Hepatic stellate cell (primary cell): ENCODE measurements at places on chromosomes 3 and 15.
A peak's percentile ranks its signal among the peaks of the same experiment; 100 is the strongest.

DNA sequence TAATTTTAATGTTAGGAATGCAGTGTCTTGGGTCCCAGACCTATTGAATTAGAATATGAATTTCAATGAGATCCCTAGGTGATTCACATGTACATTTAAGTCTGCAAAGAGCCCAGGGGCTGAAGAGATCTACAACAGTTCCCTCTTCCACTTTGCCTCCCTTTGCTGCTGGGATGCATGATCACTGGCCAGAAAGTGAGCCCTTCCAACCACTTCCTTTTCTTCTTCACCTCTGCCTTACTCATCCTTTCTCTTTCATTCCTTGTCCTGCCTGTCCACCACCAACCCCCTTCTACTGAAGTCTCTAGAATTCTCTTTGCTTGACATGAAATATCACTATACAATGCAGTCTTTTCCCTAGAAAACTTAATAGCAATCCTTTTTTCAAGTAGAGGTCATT, 222.4 kb upstream of the LRIG1 start:
- DNase-seq: no peak

- DNase-seq: no peak
These were observed 251.4 kb upstream of the ROPN1 start for GRCh38 chr3:124243177-124243859.

DNA sequence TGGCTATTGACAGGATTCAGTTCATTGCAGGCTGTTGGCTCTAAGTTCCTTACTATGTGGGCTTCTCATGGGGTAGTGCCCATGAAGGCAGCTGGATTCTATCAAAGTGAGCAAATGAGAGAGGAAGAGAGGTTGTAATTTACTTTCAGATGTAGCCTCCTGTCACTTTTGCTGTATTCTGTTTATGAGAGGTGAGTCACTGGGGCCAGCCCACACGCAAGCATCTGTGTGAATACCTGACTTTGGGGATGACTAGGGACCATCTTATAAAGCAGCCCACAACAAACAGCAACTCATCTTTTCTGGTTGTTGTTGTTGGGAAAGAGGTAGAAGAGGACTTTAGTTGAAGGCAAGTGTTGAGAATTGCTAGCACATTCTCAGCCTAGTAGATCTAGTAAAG, 506.3 kb upstream of the GRM7 start:
- no peak for DNase-seq

DNA sequence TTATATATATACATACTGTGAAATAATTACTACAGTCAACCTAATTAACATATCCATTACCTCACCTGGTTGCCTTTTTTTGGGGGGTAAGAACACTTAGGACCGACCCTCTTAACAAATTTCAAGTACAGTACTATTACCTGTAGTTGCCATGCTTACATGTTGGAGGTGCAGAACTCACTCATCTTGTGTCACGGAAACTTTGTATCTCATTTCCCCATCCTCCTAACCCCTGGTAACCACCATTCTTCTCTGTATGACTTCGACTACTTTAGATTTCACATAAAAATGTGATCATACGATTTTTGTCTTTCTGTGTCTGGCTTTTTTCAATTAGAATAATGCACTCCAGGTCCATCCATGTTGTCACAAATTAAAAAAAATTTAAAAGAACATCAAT, 55.5 kb upstream of the MELTF start:
- DNase-seq: no peak

- DNase-seq: no peak
These were observed 537.1 kb downstream of the AGBL1 start for GRCh38 chr15:86616771-86617170.

GRCh38 chr3:161500068-161500796, 3.6 kb downstream of the OTOL1 start:
- DNase-seq: no peak

- peak; percentile 81 for DNase-seq
These were observed 69.8 kb downstream of the FEM1B start for GRCh38 chr15:68347392-68347791.

GRCh38 chr3:160735826-160736225, 20.2 kb upstream of the PPM1L start:
- no peak for DNase-seq

- DNase-seq: peak; percentile 47
These were observed 577 bp downstream of the ZNF148 start for GRCh38 chr3:125374501-125374995.

- DNase-seq: no peak
These were observed 21.0 kb upstream of the ATP2B2 start for GRCh38 chr3:10526366-10526765.

DNA sequence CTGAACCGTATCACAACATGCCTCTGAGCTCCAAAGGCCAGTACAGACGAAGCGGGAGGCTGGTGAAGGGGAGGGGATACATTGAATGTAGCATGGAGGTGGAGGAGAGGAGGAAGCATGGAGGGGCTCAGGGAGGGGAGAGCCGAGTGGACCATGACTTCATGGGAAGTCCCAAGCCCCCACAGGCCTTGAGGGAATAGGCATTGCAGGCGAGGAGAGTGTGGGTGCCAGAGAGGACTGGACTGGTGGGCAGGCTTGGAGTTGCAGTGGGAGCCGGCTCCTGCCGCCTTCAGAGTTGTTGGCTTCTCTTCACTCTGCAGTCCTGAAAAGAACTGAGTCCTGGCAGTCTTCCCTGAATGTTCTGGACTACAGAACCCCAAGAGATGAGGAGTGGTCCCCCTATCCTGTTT, 3.3 kb upstream of the RNU6-1 start:
- no peak for DNase-seq

DNA sequence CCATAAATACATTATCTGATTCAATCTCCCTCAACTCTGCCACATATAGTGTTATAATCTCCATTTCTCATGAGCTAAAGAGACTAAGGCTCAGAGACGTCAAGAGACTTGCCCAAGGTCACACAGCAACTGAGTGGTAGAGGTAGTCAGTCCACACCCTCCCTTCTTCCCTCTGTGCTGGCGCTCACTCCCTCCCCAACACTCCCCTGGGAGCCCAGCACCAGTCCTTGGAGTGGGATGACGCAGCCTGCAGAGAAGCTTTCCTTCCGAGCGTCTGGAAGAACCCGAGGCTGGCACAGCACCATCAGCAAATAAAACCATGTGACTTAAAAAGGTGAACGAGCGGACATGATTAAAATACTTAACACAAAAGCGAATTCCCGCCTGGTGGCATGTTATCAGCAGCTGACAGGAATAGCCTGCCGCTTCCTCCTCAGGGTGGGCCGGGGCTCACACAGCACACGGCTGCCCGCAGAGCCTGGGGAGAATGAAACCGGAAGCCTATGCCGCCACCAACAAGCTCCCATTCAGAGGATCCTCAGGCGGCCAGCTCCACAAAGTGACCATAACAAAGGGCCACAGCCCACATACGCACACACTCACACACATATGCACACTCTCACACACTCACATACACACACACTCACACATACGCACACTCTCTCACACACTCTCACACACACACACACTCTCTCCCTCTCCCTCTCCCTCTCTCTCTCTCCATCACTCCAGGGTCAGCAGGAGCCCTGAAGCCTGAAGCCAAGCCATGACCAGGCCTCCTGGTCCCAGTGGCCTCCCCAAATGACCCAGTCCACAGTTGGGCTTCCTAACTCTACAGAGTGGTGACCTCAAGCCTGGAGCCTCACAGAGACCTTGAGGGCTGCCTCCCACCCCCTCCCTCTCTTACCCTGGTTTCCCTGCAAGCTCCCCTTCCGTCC, 120.5 kb downstream of the XXYLT1 start:
- peak; percentile 89 for DNase-seq

GRCh38 chr15:84863565-84864443, 20.7 kb upstream of the SLC28A1 start:
- peak; percentile 65 for DNase-seq

GRCh38 chr3:141486496-141486745, 406 bp upstream of the RASA2 start:
- DNase-seq: peak; percentile 17

DNA sequence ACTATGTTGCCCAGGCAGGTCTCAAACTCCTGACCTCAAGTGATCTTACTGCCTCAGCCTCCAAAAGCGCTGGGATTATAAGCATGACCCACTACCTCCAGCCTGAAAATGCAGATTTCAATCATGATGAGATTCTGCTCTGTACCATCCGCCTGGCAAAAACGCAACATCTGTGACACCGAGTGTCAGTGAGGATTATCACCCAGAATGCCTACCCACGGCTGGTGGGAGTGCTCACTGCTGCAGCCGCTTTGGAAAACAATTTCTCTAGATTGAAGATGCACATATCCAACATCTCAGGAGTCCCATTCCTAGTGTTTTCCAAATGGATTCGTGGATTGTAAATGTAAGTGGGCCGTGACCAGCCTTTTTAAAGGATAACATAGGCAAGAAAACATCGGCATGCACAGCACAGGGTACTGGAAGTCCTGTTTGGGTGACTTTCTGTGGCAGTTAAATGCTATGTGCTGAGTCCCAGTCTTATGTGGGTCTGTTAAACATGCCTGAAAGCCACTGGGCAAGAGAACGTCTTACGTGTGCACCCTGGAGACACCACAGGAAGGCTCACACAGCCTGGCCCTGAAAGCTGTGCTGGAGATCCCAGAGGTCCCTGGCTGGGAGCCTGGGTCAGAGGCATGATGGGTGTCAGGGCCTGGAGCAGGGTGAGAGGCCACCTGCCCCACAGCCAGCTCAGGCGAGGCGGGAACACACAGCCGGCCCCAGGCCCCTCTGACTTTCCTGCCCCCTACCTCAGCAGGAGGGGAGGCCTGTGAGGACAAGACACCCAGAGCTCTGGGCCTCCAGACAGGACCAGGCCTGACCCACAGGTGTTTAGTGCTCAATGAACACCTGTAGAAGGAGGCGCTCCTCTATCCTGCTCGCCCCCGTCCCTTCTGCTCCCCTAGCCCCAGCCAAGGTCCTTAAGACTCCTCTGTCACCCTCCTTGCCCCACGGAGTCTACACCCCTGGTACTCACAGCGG, 918 bp downstream of the PRSS50 start:
- DNase-seq: no peak

- DNase-seq: no peak
These were observed 78.2 kb downstream of the SMAD3 start for GRCh38 chr15:67143646-67144045.

DNA sequence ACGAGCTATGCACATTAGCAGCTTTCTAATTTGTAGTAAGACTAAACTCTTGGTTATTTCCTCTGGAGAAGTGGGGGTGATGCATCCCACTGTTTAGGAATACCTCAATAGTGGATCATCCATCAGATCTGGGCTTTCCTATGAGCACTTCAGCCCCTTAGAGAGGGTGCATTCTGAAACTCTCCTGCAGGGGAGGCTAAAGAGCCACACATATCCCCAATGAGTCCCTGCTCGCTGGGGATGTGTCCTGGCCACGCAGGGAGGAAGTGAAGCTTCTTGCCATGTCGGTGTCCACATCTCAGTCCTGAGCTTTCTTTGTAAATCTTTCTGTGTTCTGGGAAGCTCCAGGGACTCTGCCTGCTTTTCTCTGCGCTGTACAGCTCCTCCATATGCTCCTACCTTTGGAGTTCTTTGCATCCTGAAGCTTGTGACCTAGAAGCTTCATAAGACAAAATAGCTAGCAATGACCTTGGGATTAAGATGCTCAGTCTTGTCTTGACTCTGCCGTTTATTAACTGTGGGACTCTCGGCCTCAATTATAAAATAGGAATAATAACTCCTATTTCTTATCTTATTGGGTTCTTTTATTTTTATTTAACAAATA, 28.3 kb upstream of the MASP1 start:
- DNase-seq: peak; percentile 64

GRCh38 chr15:101178479-101178878, 73.4 kb downstream of the CHSY1 start:
- DNase-seq: no peak

GRCh38 chr3:149663966-149664365, 6.1 kb upstream of the WWTR1 start:
- DNase-seq: no peak

DNA sequence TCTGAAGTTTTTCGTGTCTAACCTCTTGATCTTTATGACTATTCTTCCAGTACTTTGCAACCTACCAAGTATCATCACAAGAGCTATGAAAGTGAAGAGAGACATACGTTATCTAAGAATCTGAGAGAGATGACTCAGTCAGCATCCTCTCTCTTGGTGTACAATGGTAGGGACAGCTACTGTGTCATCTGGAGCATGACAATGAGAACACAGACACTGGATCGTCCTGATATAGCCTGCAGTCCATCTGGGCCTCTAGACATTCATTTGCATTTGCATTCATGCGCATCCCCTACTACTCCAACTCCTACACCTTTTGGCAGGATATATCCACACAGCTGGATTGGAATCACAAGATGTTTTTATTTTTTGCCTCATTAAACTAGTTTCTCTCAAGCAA, 115.2 kb downstream of the PEX5L start:
- DNase-seq: no peak

DNA sequence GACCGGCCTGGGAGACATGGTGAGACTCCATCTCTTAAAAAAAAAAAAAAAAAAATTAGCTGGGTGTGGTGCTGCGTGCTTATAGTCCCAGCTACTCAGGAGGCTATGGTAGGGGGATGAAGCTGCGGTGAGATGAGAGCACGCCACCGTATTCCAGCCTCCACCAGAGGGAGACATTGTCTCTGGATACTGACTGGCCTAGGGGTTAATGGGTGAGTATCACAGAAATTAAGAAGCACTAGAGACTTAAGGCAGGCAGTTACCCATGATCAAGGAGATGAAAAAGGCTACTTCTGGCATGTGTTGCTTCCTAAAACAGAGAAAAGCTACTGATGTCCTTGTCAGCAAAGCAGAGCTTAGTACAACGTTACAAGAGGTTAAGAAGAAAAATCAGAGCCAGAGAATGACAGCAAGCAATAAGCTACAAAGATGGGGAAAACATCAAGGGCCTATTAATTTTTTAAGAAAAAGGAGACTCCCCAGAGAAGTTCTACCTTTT, 8.6 kb downstream of the TFRC start:
- DNase-seq: peak; percentile 68
